ENCODE measurements at places on chromosomes 6 and 20.

- no peak for DNase-seq
Measured at GRCh38 chr6:42960243-42961019, at the start of gene GNMT. GNMT (plus strand) TSS chr6:42960754; CDS start chr6:42960768, 14 bp downstream.

DNA sequence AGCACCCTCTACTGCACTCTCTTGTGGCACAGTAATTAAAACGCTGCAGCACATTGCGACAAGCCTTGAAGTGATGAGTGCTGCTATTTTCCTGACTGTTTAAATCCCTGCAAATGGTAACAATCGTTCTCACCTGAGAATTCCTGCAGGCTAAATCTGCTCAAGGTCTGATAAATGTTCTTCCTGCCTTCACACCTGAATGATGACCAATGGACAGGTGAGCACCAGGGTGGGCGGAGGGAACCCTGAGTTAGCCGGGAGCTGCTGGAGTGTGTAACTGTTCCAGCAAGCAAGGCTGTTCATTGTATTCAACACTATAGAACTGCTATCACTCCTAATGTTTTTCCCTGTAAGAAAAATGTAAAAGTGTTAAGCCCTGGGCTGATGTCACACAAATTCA lies 4.0 kb downstream of the DACT2 start:
- DNase-seq, result no peak

DNA sequence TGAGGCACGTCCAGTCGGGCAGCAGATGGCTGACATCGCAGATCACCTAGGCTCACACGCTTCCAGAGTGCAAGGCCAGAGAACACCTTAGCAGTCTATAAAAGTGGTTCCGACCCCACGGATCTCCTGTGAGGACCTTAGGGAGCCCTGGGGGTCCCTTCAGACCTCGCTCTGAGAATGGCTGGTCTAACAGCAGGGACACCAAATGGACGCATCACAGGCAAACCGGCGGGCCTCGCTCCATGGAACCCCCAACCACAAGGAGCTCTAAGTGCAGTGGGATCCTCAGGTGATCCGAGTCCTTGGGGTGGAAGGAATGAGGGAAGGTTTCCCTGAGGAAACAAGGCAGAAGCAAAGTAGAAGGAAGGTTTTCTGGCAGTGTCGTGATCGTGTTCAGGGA lies 135.4 kb downstream of the SMOC2 start:
- DNase-seq, result no peak

- DNase-seq, result peak; percentile 96
Measured at GRCh38 chr6:133609415-133610226, 279.3 kb upstream of the TCF21 start.

DNA sequence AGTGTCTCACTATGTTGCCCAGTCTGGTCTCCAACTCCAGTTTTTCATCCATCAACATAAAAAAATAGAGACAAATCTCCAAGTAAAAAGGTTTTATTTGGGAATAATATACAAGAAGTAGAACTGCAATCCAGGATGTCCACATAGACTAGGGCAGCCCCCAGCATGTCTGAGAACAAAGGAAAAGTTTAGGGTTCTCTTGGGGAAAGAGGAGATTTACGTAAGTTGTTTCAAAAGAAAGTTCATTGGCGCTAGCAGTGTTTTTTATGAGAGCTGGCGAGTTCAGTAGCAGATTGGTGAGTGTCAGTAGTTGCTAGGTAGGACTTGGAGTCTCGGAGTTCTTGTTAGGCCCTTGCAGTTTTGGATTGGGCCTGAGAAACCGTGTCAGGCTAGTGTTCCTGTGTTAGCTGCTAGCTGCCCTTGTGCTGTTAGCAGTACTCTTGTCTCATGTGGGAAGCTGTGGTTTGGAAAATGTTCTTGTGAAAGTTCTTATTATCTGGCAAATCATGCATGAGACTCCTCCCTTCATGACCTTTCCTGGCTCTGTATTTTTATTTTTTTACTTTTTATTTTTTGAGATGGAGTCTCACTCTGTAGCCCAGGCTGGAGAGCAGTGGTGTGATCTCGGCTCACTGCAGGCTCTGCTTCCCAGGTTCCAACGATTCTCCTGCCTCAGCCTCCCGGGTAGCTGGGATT lies 24.7 kb downstream of the TTLL9 start:
- DNase-seq, result no peak

GRCh38 chr6:35776364-35777215 lies at the start of gene CLPSL2:
CLPSL2 (plus strand) TSS chr6:35776598; CDS start chr6:35776619, 21 bp downstream.
- DNase-seq, result peak; percentile 55

GRCh38 chr20:57282670-57283361 lies 16.4 kb upstream of the BMP7 start:
- DNase-seq, result no peak

DNA sequence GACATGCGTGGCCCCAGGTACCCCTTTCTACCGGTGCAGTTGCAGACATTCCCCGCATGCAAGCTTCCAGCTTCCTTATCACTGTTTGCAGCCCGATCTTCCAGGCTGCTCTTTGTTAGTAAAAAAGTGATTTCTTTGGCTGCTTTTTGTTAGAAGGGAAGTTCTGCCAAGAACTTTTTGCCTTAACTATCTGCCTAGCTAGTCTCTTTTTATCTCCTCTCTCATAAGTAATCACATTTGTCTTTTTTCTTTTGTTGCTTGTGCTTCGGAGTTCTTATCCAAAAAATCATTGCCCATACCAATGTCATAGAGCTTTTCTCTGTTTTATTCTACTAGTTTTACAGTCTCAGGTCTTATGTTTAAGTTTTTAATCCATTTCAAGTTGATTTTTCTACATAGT lies 20.3 kb downstream of the FAM162B start:
- DNase-seq, result no peak

DNA sequence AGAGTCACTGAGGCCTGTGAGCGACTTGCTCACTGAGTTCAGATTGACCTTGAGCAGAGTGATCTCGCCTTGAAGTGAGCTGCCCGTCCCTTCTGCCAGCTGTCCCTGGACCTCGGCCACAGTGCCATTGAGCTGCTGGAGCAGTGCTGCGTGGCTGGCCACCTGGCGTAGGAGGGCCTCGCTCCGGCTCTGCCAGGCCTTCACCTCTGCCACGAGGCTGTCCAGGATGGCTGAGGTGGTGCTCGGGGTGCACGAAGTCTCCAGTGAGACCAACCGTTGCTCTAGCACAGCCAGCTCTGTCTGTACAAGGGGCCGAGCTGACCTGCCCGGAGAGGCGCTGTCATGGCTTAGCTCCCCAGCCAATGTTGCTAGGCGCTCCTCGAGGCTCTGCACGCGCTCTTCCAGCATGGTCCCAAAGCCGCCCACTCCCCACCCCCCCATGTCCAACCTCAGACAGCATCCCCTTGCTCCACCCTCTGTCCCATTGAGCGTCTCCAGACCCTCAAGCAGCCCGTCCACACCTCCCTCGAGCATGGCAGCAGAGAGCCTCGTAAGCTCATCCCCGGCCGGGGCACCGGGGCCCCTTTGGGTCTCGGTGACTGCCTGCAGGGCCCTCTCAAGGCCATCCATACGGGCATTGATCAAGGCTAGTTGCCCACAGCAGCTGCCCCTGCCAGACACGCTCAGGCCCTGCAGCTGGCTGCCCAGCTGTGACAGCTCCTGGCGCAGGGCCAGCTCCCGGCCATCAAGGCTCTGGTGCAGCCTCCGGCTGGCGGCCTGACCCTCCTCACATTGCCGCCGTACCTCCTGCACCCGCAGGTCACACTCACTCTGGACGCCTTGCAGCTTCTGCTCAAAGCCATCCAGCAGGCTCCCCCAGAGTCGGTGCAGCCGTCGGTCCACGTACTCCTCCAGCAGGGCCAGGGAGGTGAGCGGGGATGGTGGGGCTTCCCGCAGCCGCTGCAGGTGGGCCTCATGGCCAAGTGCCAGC lies 4.6 kb downstream of the EMILIN3 start:
- no peak for DNase-seq

DNA sequence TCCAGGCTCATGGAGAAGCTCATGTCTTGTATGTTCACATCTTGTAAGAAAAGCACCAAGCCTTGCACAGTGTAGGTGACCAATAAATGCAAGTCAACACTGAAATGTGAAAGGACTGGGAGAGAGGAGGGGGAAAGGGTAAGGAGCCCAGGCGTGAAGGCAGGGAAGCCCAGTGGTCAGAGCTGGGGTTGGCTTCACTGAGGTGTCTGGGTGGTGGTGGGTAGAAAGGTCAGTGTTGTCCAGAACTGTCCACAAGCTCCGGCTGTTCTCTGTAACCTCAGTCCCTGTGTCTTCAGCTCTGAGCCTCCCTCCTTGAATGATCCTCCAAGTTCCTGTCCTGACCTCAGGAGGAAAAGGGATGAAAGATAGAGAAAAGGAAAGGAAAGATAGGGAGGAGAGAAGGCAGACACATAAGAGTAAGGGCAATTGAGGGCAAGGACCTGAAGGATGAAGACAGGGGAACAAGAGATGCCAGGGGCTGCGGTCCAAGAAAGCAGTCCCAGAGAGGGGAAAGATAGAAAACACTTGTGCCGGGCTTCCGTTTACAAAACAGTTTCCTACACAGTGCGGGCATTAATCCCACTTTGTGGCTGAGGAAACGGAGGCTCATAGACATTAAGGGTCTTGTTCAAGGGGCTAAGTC lies 2.4 kb upstream of the TNXB start:
- DNase-seq, result no peak

DNA sequence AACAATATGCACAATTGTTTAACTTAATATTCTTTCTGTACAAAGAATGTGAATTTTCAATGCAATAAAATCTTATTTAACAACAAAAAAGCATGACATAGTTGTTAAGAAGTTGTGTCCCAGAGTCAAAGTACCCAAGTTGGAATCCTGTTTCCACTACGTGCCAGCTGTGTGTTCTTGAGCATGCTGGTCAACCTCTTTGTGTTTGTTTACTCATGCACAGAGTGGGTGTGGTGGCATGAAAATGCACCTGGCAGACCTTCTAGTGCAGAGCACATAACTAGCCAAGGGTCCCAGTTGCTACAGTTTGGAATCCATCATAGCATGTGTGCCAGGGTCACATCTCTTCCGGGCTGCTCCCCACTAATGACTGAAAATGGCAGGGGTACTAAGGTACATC lies 24.7 kb upstream of the MOCS1 start:
- DNase-seq, result no peak

DNA sequence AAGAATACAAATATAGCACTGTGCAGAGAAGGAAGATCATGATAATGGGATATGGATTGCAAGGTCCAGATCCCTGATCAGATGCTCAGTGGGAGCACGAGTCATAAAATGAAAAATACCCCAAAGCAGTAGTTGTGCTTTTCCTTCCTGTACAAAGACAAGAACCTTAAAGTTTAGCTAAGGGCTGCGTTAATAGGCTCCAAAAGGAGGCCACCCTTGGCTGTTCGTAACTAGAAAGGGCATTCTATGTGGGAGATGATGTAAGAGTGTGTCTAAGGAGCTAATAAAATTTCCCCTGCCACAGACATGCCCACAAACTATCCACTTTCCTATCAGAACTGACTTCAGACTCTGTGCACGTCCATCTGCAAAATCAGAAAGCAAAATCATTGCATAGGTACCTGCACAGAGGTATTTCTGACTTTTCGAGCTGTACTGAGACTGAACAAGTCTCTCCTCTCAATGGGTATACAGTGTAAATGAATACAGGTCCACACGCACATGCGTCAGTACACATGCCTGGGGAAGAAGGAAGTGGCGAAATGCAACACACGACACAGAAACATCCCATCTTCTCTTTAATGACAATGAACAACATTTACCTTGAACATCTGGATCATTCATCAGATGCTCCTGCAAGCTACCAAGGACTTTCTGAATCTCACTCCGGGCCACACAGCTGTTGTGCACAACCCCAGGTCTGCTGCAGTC lies 16.9 kb upstream of the ANKRD60 start:
- no peak for DNase-seq

DNA sequence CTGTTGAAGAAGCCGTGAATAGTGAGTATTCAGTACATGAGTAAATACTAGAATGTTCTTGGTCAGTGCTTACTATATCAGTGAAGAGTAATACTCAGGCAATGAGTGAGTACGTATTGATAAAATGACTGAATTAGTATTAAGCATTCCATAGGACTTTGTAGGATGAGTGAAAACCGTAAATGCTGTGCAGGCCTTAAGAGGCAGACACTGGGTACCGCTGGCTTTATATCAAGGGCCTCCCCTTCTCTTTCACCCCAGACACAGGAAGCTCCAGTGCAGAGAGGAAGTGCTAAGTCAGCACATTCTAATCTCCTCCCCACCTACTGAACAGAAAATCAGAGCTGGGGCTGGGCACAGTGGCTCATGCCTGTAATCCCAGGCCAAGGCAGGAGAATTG lies 24.2 kb downstream of the POFUT1 start:
- no peak for DNase-seq

- DNase-seq, result no peak
Measured at GRCh38 chr20:44748005-44748370, 2.3 kb downstream of the KCNK15 start.

DNA sequence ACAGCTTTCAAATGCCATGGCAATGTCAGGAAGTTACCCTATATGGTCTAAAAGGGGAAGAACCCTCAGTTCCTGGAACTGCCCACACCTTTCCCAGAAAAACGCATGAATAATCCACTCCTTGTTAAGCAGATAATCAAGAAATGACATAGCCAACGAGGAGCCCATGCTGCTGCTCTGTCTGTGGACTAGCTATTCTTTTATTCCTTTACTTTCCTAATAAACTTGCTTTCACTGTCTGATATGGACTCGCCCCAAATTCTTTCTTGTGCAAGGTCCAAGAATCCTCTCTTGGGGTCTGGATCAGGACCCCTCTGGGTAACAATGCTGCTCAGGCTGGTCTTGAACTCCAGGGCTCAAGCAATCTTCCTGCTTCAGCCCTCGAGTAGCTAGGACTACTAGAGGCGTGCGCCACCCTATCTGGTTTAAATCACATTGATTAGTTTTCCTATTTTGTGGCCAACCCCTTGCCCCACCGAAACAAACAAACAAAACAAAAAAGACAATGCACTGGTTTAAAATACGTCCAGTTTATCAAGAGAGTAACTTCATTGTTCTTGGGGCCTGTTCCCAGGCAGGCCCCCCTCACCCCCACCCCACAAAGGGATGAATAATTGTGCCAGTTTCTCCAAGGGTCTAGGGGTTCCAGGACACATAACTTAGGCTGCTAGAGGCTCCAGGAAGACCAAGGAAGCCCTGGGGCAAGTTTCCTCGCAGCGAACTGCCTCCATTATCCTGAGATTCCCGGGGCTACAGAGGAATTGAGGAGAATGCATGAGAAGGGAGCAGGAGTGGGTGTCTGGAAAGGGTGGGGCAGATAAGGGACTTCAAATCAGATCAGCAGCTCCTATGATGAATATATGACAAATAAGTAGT lies 10.1 kb upstream of the AKAP12 start:
- DNase-seq, result no peak

DNA sequence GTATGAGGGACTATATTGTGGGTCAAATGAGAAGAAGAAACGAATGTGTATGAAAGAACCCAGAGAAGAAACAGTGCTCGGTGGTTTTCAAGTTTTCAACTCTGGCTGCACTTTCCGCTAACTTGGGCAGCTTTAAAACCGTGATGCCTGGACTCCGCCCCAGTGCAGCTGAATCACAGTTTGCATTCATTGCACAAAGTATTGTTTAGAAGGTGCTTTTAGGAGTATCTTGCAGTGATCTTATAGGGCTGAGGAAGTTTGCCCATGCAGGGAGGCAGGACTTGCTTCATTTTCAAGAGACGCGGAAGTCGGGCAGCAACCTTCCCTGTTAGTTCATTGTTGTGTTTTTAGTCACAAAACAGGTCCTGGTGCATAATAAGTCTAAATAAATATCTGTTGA lies 52.7 kb downstream of the RSPH3 start:
- DNase-seq, result no peak

- no peak for DNase-seq
Measured at GRCh38 chr20:17768271-17768670, 68.5 kb downstream of the BANF2 start.

Data from Caki2 (cell line).